ENCODE measurements at places on chromosomes 2 and 18. TPM values are rescaled to one million over a fixed set of nuclear protein-coding genes. Genes with fewer than 3 reads are reported as not detected.
A peak's percentile ranks its signal among the peaks of the same experiment; 100 is the strongest.

Gene CPLX4
- not detected for total RNA-seq

Gene RSAD2
- total RNA-seq: 3.9 TPM

Gene LYPD6B
- total RNA-seq: not detected

- peak; percentile 33 for DNase-seq
Measured at GRCh38 chr2:111659361-111660333, 224.3 kb downstream of the ANAPC1 start.

GRCh38 chr2:217832115-217832514, 170.7 kb downstream of the TNS1 start:
- DNase-seq: no peak

- no peak for DNase-seq
Measured at GRCh38 chr2:208269091-208269490, 3.0 kb downstream of the PIKFYVE start.

DNA sequence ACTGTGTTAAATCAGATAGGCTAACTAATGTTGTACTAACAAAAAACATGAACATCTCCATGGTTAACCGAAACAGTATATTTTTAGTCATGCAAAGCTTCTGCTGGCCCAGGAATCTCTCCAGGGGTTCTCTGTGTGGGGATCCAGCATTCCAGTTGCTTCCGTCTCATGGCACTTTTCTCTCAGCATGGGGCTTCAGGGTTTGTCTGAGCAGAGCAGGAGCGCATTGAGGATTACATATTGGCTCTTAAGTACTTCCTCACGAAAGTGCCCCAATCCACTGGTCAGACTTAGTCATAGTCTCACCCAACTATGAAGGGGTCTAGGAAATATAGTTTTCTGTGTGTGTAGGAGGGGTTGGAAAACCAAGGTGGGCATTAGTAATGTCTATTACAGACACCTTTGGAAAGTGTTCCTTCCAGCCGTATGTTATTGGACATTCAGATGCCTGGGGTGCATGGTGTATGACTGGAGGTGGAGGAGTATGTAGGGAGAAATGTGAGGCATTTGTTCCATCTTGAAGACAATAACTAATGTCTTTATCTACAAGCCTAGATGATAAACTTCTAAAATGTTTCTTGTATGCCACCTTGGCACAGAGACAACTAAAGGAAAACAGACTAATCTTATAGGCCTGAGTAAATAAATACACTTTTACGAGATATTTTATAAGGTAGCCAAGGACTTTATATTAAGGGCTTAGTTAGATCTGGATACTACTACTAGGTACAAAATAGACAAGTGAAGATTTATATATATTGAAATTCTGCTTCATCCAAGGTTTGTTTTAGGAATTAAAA, 123.8 kb upstream of the ZEB2 start:
- no peak for DNase-seq
